ENCODE measurements at places on chromosomes 6 and 20.

GRCh38 chr6:6998194-6998569 is 109.6 kb upstream of the RREB1 start:
- DNase-seq = no peak

- DNase-seq = no peak
These were observed 21.9 kb downstream of the NEDD9 start for GRCh38 chr6:11210386-11211138.

GRCh38 chr20:57027777-57028176 is 238.7 kb downstream of the BMP7 start:
- no peak for DNase-seq

- DNase-seq = no peak
These were observed 16.4 kb upstream of the COL21A1 start for GRCh38 chr6:56263596-56264315.

- peak; percentile 88 for DNase-seq
These were observed 42.6 kb downstream of the DSTN start for GRCh38 chr20:17612287-17612991.

- DNase-seq = no peak
These were observed 112.2 kb upstream of the SHLD1 start for GRCh38 chr20:5638023-5638422.

DNA sequence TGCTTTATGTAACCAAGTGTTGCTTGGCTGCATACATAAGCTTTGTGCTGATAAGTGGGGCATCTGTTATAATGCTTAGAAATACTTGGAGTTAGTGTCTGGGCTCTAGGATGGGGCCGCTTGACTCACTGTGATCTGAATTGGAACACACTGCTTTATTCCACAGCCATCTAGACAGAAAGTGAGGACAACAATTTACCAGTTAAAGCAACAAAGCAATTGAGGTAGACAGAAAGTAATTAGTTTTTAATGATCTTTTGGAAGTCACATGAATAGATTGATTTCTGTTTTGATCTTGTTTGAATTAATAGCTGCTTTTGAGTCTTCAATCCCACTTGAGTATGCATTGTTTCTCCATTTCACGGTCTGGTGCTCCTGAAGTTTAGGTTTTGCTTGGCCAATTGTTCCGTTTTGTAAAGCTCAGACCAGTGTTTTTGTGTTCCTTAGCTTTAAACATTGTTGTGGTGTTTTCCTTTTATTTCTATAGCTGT is 157.5 kb downstream of the TRMT11 start:
- no peak for DNase-seq
